Spinal cord (tissue), 10 donors: ENCODE measurements at places on chromosomes 16 and 17.

GRCh38 chr16:66432429-66432828 is 5.3 kb downstream of the BEAN1 start:
- no peaks in the 10 kb centered on the region for H3K36me3 ChIP-seq
- H3K27ac ChIP-seq = no peak overlapping the region
- H3K27me3 ChIP-seq = peaks cover 35% of the 10 kb centered on the region

GRCh38 chr17:6567528-6568183 is 11.3 kb upstream of the PITPNM3 start:
- no peak for DNase-seq
- H3K4me3 ChIP-seq = no peak overlapping the region
- H3K36me3 ChIP-seq = peaks cover 3% of the 10 kb centered on the region
- H3K27ac ChIP-seq = no peak overlapping the region
- no peaks in the 10 kb centered on the region for H3K27me3 ChIP-seq

DNA sequence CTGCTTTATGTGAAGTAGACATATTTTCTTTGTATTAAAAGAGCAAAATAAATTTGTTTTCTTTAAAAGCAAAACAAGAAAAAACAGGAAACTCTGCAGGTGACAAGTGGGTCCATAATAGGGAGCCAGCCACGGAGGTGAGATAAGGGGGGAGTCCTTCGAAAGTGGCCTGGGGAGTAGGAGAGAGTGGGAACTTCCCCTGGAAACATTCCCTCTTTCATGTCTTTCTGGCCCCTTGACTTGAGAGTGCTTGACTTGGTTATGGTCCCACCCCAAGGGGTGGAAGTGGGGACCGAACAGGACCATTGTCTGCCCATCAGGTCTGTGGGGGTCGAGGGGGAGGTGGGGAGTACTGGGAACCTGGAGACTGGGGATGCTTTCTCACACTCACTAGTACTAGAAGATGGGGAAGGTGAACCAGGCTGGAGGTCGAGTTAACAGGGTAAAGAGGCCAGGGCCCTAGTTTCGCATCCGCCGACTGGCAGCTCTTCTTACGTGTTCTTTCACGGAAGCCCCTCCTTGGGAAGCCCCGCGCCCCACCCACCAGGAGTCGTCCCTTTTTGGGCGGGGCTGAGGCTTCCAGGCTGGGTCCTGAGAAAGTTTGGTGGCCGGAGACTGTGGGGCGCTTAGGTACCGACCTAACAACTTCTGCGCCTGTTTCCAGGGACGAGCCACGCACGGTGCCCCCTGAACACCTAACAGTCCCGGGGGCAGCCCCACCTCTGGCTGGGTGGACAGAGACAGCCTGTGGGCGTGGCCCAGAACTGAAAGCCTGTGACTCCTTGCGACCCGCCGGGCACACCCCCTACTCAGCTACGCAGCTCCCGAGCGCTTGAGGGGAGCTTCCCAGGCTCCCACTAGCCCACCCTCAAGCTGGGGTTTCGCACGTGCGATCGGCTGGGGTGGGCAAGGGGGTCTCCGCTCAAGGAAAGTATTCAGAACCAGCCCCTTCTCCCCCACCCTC is 790 bp downstream of the TRADD start:
- peaks cover 94% of the 10 kb centered on the region for H3K27me3 ChIP-seq
- DNase-seq = no peak
- H3K27ac ChIP-seq = no peak overlapping the region
- peaks cover 62% of the 10 kb centered on the region for H3K4me1 ChIP-seq
- H3K4me3 ChIP-seq = peak overlapping the region; percentile 60

DNA sequence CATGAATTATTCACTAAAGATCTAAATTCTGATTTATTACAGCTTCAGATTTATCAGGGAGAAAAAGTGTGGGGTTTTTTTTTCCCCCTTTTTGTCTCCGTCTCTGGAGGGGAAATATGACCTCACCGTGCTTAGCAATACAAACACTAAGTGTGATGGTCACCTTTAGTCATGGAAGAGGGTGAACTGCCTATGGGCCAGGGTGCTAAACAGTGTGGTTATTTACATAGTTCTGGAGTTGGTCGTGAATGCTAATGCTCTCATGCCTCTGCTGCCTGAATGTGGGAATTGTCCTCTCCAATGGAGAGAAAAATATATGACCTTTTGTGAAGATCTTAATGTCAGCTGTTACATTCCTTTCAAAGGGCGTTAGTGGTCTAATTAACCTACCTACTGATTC is 44.8 kb upstream of the MSI2 start:
- H3K36me3 ChIP-seq = no peaks in the 10 kb centered on the region
- no peak overlapping the region for H3K27ac ChIP-seq
- no peaks in the 10 kb centered on the region for H3K4me1 ChIP-seq
- no peak overlapping the region for H3K4me3 ChIP-seq
- H3K27me3 ChIP-seq = no peaks in the 10 kb centered on the region
- DNase-seq = no peak

- H3K27ac ChIP-seq = no peak overlapping the region
- peaks cover 42% of the 10 kb centered on the region for H3K4me1 ChIP-seq
- H3K27me3 ChIP-seq = no peaks in the 10 kb centered on the region
- no peak overlapping the region for H3K4me3 ChIP-seq
- DNase-seq = no peak
Measured at GRCh38 chr17:80724775-80725266, 180.2 kb downstream of the RPTOR start.
